ENCODE measurements at places on chromosomes 3 and 15. TPM values are rescaled to one million over a fixed set of nuclear protein-coding genes. Genes with fewer than 3 reads are reported as not detected.

TGM5 gene
- total RNA-seq = 0.37 TPM

SI gene
- total RNA-seq = not detected

CNTN3 gene
- not detected for total RNA-seq

PYGO1 gene
- not detected for total RNA-seq

INO80 gene
- 28.1 TPM for total RNA-seq

GOLGA8A gene
- 207 TPM for total RNA-seq

MOBP gene
- total RNA-seq = not detected

VEPH1 gene
- not detected for total RNA-seq

SH2D7 gene
- total RNA-seq = 0.31 TPM

SLC35G2 gene
- 0.16 TPM for total RNA-seq

EPHA3 gene
- 0.08 TPM for total RNA-seq

RFTN1 gene
- 59.9 TPM for total RNA-seq

NR2F2 gene
- total RNA-seq = not detected

GRCh38 chr3:157533298-157534070 is 30.3 kb upstream of the VEPH1 start:
- H3K4me1 ChIP-seq = no peaks in the 10 kb centered on the region
- no peaks in the 10 kb centered on the region for H3K36me3 ChIP-seq
- peaks cover 5% of the 10 kb centered on the region for H3K27me3 ChIP-seq
- no peak overlapping the region for H3K27ac ChIP-seq
- H3K4me3 ChIP-seq = no peak overlapping the region

DNA sequence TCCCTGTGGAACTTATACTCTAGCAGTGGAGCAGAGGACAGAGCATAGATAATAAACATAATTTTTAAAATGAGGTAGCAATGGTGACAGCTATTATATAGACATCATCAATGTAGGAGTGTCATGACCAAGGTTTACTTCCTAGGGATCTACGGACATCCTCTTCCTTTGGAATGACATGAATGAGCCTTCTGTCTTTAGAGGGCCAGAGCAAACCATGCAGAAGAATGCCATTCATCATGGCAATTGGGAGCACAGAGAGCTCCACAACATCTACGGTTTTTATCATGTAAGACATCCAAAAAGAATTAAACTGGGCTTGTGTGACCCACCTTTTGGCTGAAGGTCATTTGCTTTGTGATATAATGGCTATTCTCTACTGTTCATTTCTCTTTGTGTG is 30.1 kb upstream of the CAPN3 start:
- H3K4me3 ChIP-seq = no peak overlapping the region
- H3K4me1 ChIP-seq = no peaks in the 10 kb centered on the region
- H3K36me3 ChIP-seq = peaks cover 7% of the 10 kb centered on the region
- H3K27ac ChIP-seq = no peak overlapping the region
- DNase-seq = no peak

GRCh38 chr3:123390865-123391600 is 57.9 kb downstream of the ADCY5 start:
- no peak for DNase-seq
- peaks cover 8% of the 10 kb centered on the region for H3K27me3 ChIP-seq
- H3K27ac ChIP-seq = no peak overlapping the region
- H3K36me3 ChIP-seq = no peaks in the 10 kb centered on the region
- H3K4me1 ChIP-seq = no peaks in the 10 kb centered on the region

DNA sequence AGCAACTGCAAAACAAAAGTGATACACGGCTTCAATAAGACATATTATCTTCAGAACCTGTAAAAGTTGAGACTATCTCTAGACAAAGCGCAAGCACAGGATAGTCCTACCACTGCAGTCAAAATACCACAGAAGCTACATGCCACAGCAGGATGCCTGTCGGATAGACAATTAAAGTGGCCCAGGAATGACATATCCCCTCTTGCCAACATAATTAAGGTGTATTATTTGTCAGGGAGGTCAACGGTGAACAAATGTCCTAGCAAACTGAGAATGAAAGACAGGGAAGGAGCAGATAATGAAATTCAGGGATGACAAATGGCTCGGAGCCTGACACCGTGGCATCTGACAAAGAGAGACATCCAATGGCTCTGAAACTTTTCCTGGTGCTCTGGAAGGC is 185.7 kb downstream of the MECOM start:
- no peaks in the 10 kb centered on the region for H3K4me1 ChIP-seq
- no peak overlapping the region for H3K27ac ChIP-seq
- H3K27me3 ChIP-seq = no peaks in the 10 kb centered on the region
- no peaks in the 10 kb centered on the region for H3K36me3 ChIP-seq

DNA sequence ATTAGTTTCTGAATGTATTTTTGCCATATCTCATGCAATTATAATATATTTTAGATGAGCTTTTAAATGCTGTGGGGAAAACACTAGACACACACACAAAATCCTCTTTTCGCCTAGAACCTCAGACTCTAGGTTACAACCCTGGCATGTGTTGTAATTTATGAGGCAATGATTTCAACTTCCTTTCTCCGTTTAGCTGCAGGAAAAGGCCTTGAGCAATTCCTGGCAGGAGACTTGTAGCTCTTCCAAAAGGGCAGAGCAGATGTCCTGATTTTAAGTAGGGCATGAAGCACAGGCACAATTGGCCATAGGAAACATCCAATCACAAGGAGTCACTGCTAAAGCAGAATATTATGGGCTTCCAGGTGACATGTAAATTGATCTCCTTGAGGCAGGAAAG is 82.0 kb downstream of the GPR156 start:
- H3K4me3 ChIP-seq = no peak overlapping the region
- no peaks in the 10 kb centered on the region for H3K4me1 ChIP-seq
- no peaks in the 10 kb centered on the region for H3K36me3 ChIP-seq
- no peak for DNase-seq
- H3K27ac ChIP-seq = no peak overlapping the region

- DNase-seq = peak; percentile 69
- H3K36me3 ChIP-seq = no peaks in the 10 kb centered on the region
- H3K27me3 ChIP-seq = peaks cover 18% of the 10 kb centered on the region
- H3K4me3 ChIP-seq = no peak overlapping the region
Observed at GRCh38 chr3:16177962-16178627, 3.6 kb downstream of the GALNT15 start.

GRCh38 chr3:63655519-63655918 is 3.0 kb downstream of the SNTN start:
- H3K27ac ChIP-seq = no peak overlapping the region
- no peaks in the 10 kb centered on the region for H3K36me3 ChIP-seq
- no peaks in the 10 kb centered on the region for H3K4me1 ChIP-seq
- DNase-seq = no peak

- peaks cover 10% of the 10 kb centered on the region for H3K27me3 ChIP-seq
- DNase-seq = no peak
- no peak overlapping the region for H3K27ac ChIP-seq
- H3K4me1 ChIP-seq = no peaks in the 10 kb centered on the region
- H3K36me3 ChIP-seq = no peaks in the 10 kb centered on the region
- no peak overlapping the region for H3K4me3 ChIP-seq
Observed at GRCh38 chr3:137062250-137062649, 104.5 kb downstream of the IL20RB start.

GRCh38 chr3:50442945-50443579 is 60.4 kb downstream of the CACNA2D2 start:
- H3K36me3 ChIP-seq = no peaks in the 10 kb centered on the region
- H3K27ac ChIP-seq = no peak overlapping the region
- no peaks in the 10 kb centered on the region for H3K27me3 ChIP-seq
- H3K4me3 ChIP-seq = no peak overlapping the region
- H3K4me1 ChIP-seq = peaks cover 11% of the 10 kb centered on the region

DNA sequence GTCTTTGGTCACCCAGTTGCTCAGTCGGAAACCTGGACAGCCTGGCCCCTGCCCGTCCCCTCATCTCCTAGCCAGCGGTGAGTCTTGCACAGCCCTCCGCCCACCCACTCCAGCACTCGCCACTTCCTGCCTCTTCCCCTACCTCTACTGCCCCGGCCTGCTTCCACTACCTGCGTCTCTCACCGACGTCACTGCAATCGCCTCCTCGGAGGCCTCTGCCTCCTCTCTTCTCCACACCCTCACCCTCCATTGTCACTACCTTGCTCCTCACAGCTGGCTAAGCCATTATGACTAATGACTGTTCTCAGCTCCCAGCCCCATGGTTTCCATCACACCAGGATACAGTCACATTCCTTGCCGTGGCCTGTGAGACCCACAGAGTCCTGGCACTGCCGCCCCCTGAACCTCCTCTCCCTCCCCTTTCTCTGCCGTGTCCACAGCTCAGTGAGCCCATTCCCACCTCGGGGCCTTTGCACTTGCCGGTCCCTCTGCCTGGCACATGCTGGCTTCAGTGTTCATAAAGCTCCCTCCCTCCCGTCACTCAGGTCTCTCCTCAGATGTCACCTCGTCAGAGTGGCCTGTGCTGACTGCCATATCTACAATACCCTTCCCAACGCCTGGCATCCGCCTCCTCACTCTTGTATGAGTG is 104.8 kb downstream of the FBLN2 start:
- H3K27me3 ChIP-seq = peaks cover 30% of the 10 kb centered on the region
- H3K4me1 ChIP-seq = peaks cover 45% of the 10 kb centered on the region
- DNase-seq = peak; percentile 30
- no peaks in the 10 kb centered on the region for H3K36me3 ChIP-seq

DNA sequence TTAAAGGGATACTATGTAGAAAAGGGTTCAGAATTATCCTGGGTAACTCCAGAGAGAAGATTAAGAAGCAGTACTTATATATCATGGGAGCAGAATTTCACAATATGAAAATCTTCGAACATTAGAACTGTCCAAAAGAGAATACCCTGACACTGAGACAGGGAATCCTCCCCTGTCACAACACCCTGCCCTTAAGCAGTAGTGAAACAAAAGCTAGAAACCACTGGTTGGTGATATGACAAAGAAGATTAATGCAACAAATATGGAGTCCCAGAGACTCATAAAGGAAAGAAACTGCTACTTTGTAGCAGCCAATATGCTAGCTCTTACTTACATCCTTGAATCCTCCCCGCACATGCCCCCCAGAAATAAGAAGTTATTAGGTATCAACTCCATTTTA is 18.5 kb downstream of the MIX23 start:
- peaks cover 27% of the 10 kb centered on the region for H3K36me3 ChIP-seq
- no peak overlapping the region for H3K27ac ChIP-seq
- no peaks in the 10 kb centered on the region for H3K27me3 ChIP-seq
- H3K4me1 ChIP-seq = no peaks in the 10 kb centered on the region
- H3K4me3 ChIP-seq = no peak overlapping the region
- no peak for DNase-seq

GRCh38 chr3:33153782-33154181 is 40.0 kb downstream of the CRTAP start:
- no peak for DNase-seq
- H3K36me3 ChIP-seq = no peaks in the 10 kb centered on the region
- no peaks in the 10 kb centered on the region for H3K4me1 ChIP-seq
- H3K27me3 ChIP-seq = peaks cover 7% of the 10 kb centered on the region
- H3K27ac ChIP-seq = no peak overlapping the region

GRCh38 chr3:81799403-81799802 is 38.0 kb upstream of the GBE1 start:
- DNase-seq = no peak
- H3K27ac ChIP-seq = no peak overlapping the region
- no peaks in the 10 kb centered on the region for H3K4me1 ChIP-seq
- no peak overlapping the region for H3K4me3 ChIP-seq
- H3K36me3 ChIP-seq = no peaks in the 10 kb centered on the region

- no peaks in the 10 kb centered on the region for H3K36me3 ChIP-seq
- H3K4me3 ChIP-seq = no peak overlapping the region
- DNase-seq = no peak
Observed at GRCh38 chr3:197025736-197026480, 3.7 kb downstream of the MELTF start.

GRCh38 chr15:78650022-78650421 is 9.0 kb upstream of the CHRNB4 start:
- H3K27me3 ChIP-seq = peaks cover 5% of the 10 kb centered on the region
- no peak overlapping the region for H3K27ac ChIP-seq
- DNase-seq = no peak
- no peak overlapping the region for H3K4me3 ChIP-seq
- no peaks in the 10 kb centered on the region for H3K4me1 ChIP-seq

DNA sequence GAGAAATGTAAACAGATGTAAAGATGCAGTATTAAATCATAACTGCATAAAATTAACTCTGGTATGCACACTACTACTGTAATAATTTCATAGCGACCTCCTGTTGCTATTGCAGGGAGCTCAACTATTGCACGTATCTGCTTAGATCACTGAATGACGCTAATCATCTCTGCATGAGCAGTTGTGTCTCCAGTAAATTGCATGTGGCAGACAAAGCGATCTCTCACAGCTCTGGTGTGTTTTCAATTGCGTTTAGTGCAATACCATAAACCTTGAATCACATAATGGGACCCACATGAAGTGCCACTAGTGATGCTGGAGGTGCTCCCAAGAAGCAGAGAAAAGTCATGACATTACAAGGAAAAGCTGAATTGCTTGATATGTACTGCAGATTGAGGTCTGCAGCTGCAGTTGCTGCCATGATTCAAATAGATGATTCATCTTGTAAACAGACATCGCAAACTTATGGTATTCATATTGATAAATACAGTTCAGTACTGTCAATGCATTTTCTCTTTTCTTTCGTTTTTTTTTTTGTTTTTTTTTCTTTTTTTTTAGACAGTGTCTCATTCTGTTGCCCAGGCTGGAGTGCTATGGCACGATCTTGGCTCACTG is 30.2 kb upstream of the LCTL start:
- H3K4me3 ChIP-seq = no peak overlapping the region
- no peak overlapping the region for H3K27ac ChIP-seq
- DNase-seq = no peak

DNA sequence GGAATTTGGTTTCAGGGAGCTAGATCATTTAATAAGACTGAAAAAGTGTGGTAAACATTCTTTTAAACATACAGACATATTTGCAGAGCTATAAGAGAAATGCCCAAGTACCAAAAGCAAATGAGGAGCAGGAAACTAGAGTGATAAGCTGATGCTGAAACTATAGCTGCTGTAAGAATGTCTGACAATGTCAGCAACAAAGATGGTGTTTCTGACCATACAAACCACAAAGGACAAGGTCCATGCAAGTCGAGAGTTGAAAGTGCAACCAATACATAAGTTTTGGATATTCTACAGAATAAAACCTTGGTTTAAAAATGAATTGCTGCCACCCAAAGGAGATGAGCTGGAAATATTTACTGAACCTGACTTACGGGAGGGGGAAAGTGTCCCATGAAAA is 610.2 kb downstream of the TBL1XR1 start:
- no peak overlapping the region for H3K4me3 ChIP-seq
- no peaks in the 10 kb centered on the region for H3K36me3 ChIP-seq
- no peaks in the 10 kb centered on the region for H3K4me1 ChIP-seq
- H3K27me3 ChIP-seq = no peaks in the 10 kb centered on the region
- no peak overlapping the region for H3K27ac ChIP-seq

GRCh38 chr15:39230205-39230907 is 350.5 kb upstream of the THBS1 start:
- DNase-seq = no peak
- no peaks in the 10 kb centered on the region for H3K36me3 ChIP-seq
- no peak overlapping the region for H3K27ac ChIP-seq
- peaks cover 7% of the 10 kb centered on the region for H3K27me3 ChIP-seq
